ENCODE measurements at places on chromosomes 11 and 22.
A peak's percentile ranks its signal among the peaks of the same experiment; 100 is the strongest.

DNA sequence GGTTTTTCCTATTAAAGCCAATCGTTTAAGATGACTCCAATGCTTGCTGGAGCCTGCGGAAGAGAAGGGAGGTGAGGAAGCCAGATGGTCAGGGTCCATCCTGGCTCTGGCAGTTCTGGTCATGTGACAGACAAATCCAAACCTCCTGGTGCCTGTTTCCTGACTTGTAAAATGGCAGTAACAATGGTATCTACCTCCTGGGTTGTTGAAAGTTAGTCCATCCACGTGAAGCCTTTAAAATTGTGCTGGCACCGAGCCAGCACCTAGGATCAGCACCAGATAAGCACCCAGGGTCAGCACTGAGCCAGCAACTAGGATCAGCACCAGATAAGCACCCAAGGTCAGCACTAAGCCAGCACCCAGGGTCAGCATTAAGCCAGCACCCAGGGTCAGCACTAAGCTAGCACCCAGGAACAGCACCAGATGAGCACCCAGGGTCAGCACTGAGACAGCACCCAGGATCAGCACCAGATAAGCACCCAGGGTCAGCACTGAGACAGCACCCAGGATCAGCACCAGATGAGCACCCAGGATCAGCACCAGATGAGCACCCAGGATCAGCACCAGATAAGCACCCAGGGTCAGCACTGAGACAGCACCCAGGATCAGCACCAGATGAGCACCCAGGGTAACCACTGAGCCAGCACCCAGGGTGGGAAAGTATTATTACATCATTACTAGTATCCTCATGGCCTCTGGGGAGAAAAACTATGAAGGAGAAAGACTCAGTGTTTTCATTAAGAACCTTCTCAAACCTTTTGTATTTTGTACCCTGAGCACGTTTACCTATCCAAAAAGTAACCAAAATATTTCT lies 17.2 kb downstream of the KIAA0930 start:
- no peak for DNase-seq

- no peak for DNase-seq
Observed at GRCh38 chr11:120188371-120188770, 22.5 kb upstream of the OAF start.

DNA sequence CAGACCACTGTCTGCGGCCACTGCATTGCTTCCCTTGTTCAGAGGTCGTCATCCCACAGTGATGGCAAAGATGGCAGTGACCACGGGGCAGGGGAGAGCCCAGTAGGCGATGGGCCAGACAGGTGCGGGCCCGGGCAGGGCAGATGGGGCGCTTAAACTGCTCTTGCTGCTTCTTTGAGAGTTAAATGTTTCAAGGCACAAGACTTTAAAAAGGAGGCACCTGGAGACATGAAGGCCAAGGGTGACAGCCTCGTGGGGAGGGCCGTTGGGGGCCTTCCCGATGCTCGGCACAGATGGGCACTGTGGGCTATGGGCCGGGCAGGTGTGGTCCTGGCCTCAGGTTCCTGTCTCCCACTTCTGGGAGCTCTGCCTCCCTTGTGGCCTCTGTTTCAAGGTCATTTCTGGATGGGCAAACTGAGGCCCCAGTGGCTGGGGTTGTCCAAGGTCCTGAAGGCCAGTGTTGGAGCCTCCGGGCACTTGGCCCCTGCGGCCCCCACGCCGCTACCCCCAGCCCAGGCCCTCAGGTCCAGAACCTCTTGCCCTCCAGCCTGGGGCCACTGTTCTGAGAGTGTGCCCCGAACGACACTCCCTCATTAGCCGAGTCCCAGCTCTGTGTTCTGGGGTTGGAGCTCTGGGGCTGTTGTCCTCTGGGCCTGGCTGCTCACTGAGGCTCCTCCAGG lies 16.9 kb upstream of the CCDC188 start:
- DNase-seq, result no peak

DNA sequence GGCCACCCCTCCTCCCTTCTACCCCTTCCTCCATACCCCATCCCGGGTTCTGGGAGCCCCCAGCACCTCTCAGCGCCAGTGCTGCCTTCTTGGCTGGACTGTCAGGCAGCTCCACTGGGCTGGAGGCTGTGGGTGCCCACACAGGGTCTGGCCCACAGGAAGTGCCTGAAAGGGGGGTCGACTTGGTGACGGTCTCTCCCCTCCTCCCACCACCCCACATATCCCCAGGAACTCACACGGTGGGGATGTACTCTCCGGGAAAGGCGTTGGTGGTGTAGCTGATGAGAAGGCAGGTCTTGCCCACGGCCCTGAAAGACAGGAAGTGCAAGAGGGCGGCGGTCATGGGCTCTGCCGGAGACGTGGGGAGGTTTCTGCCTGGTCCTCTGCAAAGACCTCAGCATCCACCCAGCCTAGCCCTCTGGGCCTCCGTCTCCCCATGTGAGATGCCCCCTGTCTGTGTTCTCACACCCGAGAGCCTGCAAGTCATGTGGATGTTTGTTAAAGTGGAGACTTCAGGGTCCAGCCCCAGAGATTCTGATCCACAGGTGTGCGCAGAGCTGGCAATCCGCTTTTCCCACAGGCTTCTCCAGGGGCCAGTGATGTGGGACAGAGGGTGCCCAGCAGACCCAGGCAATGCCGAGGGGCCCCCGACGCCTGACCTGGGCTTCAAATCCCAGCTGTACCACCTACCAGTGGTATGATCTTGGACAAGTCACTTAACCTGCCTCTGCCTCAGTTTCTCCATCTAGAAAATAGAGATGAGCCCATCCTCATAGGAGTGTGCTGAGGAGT lies 2.5 kb downstream of the RAC2 start:
- no peak for DNase-seq

DNA sequence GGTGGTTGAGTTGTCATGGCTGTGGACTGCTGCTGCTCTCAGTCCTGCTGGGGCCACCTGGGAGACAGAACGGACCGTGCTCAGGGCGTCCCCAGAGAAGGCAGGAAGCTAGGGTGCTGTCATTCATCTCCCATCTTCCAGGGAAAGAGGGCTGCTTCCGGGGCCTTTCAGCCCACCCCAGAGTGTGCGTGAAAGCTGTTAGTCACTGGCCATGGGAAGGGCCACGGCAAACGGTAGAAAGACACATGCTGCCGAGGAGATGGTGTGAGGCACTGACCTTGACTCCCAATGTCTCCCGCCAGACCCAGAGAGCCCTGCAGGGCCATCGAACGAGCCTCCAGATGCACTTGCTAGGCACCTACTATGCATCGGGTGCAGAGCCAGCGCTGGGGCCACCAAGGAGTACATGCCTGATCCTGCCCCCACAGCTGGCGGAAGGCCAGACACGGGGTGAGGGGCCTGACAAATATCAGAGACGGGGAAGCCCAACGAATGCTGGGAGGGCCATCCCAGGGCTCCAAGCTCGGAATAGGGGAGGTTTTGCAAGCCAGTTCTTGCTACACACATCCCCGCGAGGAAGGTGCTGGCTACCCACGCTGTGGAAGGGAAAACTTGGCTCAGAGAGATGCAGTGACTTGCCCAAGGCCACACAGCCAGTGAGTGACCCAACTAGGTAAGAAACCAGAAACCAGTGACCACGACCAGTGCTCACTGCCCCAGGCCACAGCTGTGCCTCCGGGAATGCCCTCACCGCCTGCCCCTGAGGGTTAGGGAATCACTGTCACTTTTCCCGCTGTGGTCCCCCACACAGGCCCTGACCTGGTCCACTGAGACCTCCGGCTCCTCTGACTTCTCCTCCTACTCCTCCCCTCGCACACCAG lies 10.1 kb downstream of the RAC2 start:
- no peak for DNase-seq

DNA sequence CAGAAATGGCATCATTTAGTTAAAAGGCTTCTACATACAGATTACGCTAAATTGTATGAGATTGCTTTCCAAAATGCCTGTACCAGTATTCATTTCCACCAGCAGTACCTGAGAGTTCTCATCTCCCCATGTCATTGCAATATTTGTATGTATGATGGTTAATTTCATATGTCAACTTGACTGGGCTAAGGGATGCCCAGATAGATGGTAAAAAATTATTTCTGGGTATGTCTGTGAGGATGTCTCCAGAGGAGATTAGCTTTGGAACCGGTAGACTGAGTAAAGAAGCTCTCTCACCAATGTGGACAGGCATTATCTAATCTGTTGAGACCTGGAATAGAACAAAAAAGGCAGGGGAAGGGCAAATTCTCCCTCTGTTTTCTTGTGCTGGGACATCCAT lies 6.9 kb downstream of the ADM start:
- DNase-seq, result no peak

GRCh38 chr11:93368022-93368421 lies 37.5 kb downstream of the DEUP1 start:
- no peak for DNase-seq

GRCh38 chr11:116857936-116858335 lies 20.5 kb upstream of the APOA1 start:
- DNase-seq, result no peak

DNA sequence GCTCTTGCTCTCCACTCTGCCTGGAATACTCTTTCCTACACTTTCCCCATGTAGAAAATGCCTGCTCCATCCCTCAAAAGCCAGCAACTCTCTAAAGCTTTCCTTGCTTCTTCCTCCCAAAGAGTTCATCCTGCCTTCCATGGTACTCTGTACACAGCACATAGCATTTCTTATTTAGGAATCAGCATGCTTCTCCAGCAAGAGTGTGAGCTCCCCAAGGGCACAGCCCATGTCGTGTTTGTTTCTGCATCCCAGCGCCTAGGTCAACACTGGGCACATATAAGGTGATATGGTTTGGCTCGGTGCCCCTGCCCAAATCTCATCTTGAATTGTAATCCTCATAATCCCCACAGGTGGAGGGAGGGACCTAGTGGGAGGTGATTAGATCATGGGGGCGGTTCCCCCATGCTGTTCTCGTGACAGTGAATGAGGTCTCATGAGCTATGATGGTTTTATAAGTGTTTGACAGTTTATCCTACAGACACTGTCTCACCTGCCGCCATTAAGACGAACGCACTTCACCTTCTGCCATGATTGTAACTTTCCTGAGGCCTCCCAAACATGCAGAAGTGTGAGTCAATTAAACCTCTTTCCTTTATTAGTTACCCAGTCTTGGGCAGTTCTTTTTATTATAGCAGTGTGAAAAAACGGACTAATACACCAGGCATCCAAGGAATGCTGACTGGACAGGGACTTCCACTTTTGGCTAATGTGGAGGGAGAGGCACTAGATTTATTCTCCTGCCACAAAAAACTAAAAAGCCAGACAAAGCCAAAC lies 8.2 kb downstream of the VPS37C start:
- peak; percentile 83 for DNase-seq

Data from fibroblast of skin of right quadriceps (primary cell).